ENCODE measurements at places on chromosomes 1 and 21.

GRCh38 chr21:28174701-28175100 is 818.0 kb downstream of the LTN1 start:
- no peak overlapping the region for H3K27ac ChIP-seq
- no peaks in the 10 kb centered on the region for H3K36me3 ChIP-seq
- no peaks in the 10 kb centered on the region for H3K27me3 ChIP-seq

- peaks cover 3% of the 10 kb centered on the region for H3K4me1 ChIP-seq
- H3K36me3 ChIP-seq, result no peaks in the 10 kb centered on the region
- H3K27me3 ChIP-seq, result peaks cover 11% of the 10 kb centered on the region
- peak; percentile 71 for DNase-seq
- H3K4me3 ChIP-seq, result no peak overlapping the region
- H3K27ac ChIP-seq, result no peak overlapping the region
These were observed 54.1 kb upstream of the SAMD11 start for GRCh38 chr1:869499-870244.

- H3K4me3 ChIP-seq, result no peak overlapping the region
- no peak for DNase-seq
- H3K27me3 ChIP-seq, result peaks cover 24% of the 10 kb centered on the region
- no peaks in the 10 kb centered on the region for H3K4me1 ChIP-seq
- no peaks in the 10 kb centered on the region for H3K36me3 ChIP-seq
- H3K27ac ChIP-seq, result no peak overlapping the region
These were observed 34.5 kb downstream of the EPHA10 start for GRCh38 chr1:37730376-37730775.

DNA sequence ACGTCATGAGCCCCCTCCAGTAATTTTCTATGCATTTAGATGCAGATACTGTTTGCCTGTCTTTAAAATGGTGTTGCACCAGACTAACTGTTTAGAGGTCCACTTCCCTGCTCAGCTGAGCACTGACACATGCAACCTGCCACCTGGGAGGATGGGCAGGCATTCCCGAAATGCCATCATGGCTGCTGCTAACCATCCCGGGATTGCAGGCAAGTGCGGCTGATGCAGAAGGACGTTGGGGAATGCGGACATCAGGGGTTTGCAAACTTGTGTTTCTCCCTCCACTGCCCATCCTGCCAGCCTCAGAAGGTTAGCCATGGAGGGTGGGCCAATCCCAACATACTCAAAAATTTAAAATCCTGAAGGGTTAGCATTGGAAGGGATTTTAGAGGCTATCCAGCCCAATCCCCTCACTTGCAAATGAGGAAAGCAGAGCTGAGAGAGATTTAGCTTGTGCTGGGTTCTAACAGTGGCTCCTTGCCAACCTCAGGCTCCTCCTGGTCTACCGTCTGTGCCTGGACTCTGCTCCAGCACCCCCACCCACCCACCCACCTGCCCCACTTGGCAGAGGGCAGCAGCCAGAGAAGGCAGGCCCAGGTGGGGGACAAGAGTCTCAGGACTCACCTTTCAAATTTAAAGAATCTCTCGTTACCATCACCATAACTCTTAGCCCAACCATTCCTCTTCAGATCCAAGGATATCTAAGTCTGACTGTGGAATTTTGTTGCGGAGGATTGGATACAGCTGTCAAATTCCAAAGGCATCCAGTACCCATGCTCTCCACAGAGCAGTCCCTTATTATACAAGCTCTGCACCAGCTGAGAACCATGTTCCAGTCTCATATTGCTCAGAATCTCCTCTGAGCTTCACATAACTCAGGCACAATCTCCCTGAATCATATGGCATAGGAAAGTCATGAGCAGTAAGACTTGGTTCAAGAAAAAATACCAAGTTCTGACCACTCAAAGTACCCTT is 34.2 kb downstream of the HIVEP3 start:
- H3K4me3 ChIP-seq, result no peak overlapping the region
- H3K27ac ChIP-seq, result no peak overlapping the region
- no peaks in the 10 kb centered on the region for H3K27me3 ChIP-seq
- DNase-seq, result no peak

- H3K4me3 ChIP-seq, result peak overlapping the region; percentile 49
- peaks cover 39% of the 10 kb centered on the region for H3K4me1 ChIP-seq
- H3K27ac ChIP-seq, result peak overlapping the region; percentile 32
- no peak for DNase-seq
- H3K27me3 ChIP-seq, result no peaks in the 10 kb centered on the region
- H3K36me3 ChIP-seq, result peaks cover 1% of the 10 kb centered on the region
These were observed 3.0 kb downstream of the SPEN start for GRCh38 chr1:15850471-15851001.

DNA sequence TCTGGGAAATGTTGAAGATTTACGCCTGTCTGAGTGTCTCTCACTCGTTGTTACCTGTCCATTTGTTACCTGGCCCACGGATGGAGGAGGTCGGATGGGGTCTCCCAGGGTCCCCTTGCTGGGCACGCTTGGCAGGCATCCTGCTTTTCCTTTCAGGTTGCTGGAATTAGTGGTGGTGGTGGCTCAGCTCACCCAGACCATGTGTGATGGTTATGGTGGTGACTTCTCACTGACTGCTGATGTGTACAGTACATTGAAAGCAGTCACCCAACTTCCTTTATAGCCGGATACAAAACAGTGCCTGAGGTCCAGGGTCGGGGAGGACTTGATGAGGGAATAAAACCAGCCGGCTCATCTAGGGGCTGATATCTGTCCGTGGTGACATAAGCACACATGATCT is 19.5 kb downstream of the MAPKAPK2 start:
- H3K4me3 ChIP-seq, result peak overlapping the region; percentile 40
- H3K27me3 ChIP-seq, result no peaks in the 10 kb centered on the region
- H3K27ac ChIP-seq, result peak overlapping the region; percentile 84
- peaks cover 84% of the 10 kb centered on the region for H3K4me1 ChIP-seq

GRCh38 chr1:240820816-240821215 is 208.9 kb upstream of the GREM2 start:
- no peaks in the 10 kb centered on the region for H3K4me1 ChIP-seq
- peaks cover 2% of the 10 kb centered on the region for H3K27me3 ChIP-seq
- H3K4me3 ChIP-seq, result no peak overlapping the region
- no peak overlapping the region for H3K27ac ChIP-seq
- no peaks in the 10 kb centered on the region for H3K36me3 ChIP-seq

DNA sequence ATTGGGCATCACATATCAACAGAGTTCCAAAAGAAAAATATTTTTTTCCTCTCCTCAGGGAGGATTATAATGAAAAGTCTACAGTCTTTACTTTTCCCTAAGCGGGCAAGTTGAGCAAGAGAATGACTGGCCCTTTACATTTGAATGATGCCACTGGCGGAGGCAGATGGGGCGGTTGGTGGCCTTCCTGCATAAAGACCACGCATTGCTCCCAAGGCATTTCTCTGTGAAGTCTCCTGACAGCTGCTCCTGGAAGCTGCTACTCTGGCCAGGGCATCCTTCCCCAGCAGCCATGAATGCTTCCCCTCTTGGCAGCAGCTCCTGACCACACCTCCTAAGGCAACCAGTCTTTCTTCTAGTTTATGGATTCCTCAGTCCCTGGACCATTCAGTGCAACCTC is 161.1 kb upstream of the RRP15 start:
- H3K27ac ChIP-seq, result no peak overlapping the region
- no peak overlapping the region for H3K4me3 ChIP-seq
- DNase-seq, result no peak
- no peaks in the 10 kb centered on the region for H3K27me3 ChIP-seq
- no peaks in the 10 kb centered on the region for H3K36me3 ChIP-seq
- no peaks in the 10 kb centered on the region for H3K4me1 ChIP-seq

DNA sequence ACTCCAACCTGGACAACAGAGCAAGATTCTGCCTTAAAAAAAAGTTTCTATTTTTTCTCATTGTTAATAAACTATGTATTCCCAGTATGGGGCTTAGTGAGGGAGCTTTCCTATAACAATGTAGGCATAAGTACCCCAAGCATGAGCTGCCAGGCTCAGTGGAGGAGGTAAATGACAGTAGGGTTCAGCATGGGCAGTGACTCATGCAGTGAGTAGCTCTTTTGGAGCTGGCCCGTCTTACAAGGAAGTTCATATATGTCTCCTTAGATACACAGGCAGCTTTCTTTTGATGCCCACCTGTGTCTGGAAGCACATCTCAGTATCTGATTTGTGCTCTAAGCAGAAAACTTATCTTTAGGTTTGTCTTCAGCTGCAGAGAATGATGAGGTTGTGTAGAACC is 57.9 kb downstream of the ZNF678 start:
- peaks cover 75% of the 10 kb centered on the region for H3K36me3 ChIP-seq
- no peak overlapping the region for H3K4me3 ChIP-seq
- no peaks in the 10 kb centered on the region for H3K27me3 ChIP-seq
